Activated T-helper 2 cell treated with anti-CD3 and anti-CD28 coated beads, Interferon-gamma antibody, Interleukin-2, Interleukin-4, amounts not matched to agents 10 μg/mL and 5 μg/mL and 100 μg/mL, durations not matched to agents 14 hours and 24 hours and 36 hours (primary cell): ENCODE measurements at places on chromosomes 6 and 20. TPM values are rescaled to one million over a fixed set of nuclear protein-coding genes. Genes with fewer than 3 reads are reported as not detected.
A peak's percentile ranks its signal among the peaks of the same experiment; 100 is the strongest.

HLA-DMA gene
- 15.9 and 19.0 TPM in 2 replicates for total RNA-seq

TFAP2D gene
- not detected in 2 replicates for total RNA-seq

SRXN1 gene
- total RNA-seq = 20.0 and 20.4 TPM in 2 replicates

BPIFA1 gene
- total RNA-seq = not detected in 2 replicates

DNA sequence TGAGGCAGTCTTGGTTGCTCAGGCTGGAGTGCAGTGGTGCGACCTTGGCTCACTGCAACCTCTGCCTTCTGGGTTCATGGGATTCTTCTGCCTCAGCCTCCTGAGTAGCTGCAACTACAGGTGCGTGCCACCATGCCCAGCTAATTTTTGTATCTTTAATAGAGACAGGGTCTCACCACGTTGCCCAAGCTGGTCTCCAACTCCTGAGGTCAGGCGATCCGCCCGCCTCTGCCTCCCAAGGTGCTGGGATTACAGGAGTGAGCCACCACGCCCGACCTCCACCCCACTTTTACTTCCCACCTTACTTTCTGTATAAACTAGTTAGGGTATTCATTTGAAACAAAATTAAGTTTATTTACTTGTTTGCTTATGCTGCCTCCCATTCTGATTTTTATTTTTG, 86.5 kb downstream of the NCOA3 start:
- no peak for DNase-seq
- no peak overlapping the region for H3K4me3 ChIP-seq
- no peaks in the 10 kb centered on the region for H3K27me3 ChIP-seq

DNA sequence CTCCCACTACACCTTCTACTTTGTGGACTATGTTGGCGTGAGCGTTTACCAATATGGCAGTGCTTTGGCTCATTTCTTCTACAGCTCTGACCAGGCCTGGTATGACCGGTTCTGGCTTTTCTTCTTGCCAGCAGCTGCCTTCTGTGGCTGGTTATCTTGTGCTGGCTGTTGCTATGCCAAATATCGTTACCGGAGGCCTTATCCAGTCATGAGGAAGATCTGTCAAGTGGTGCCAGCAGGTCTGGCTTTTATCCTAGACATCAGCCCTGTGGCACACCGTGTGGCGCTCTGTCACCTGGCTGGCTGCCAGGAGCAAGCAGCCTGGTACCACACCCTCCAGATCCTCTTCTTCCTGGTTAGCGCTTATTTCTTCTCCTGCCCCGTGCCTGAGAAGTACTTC, 16.5 kb upstream of the EFHC1 start:
- H3K4me3 ChIP-seq = no peak overlapping the region
- H3K27me3 ChIP-seq = no peaks in the 10 kb centered on the region
- no peak for DNase-seq
- H3K4me1 ChIP-seq = peaks cover 18% of the 10 kb centered on the region
- no peak overlapping the region for H3K27ac ChIP-seq
- peaks cover 20% of the 10 kb centered on the region for H3K36me3 ChIP-seq

DNA sequence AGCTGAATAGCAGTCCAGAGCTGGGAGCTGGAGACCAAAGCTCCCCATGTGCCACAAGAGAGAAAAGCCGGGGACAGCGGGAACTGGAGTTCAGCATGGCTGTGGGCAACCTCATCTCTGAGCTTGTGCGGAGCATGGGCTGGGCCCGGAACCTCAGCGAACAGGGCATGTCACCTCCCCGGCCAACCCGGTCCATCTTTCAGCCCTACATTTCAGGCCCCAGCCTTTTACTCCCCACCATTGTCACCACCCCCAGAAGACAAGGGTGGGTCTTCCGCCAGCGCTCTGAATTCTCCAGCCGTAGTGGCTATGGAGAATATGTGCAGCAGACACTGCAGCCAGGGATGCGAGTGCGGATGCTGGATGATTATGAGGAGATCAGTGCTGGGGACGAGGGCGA, 4.0 kb downstream of the CUL9 start:
- peaks cover 37% of the 10 kb centered on the region for H3K4me1 ChIP-seq
- H3K27me3 ChIP-seq = no peaks in the 10 kb centered on the region
- H3K4me3 ChIP-seq = no peak overlapping the region
- H3K27ac ChIP-seq = no peak overlapping the region

GRCh38 chr6:127291495-127291894, 24.8 kb downstream of the RNF146 start:
- peaks cover 40% of the 10 kb centered on the region for H3K4me1 ChIP-seq
- peaks cover 67% of the 10 kb centered on the region for H3K36me3 ChIP-seq
- H3K27ac ChIP-seq = peak overlapping the region; percentile 48
- no peak overlapping the region for H3K4me3 ChIP-seq

DNA sequence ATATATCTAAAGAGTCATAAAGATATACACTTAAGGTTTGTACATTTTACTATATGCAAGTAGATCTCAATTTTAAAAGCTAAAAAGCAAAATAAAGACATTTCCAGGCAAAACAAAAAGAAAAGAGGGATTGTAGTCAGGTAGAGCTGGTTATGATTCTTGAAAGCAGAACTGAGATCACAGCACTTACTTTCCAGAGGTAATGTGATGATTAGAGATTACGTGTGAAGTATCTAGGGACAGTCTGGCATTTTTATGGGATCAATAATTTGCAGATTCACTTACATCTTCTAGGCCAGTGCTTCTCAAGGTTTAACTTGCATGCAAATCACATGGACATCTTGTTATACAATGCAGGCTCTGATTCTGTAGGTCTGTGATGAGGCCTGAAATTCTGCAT, 595.5 kb downstream of the KIF16B start:
- H3K36me3 ChIP-seq = no peaks in the 10 kb centered on the region
- no peak overlapping the region for H3K4me3 ChIP-seq
- no peaks in the 10 kb centered on the region for H3K27me3 ChIP-seq
